ENCODE measurements at places on chromosomes 5 and 9.

DNA sequence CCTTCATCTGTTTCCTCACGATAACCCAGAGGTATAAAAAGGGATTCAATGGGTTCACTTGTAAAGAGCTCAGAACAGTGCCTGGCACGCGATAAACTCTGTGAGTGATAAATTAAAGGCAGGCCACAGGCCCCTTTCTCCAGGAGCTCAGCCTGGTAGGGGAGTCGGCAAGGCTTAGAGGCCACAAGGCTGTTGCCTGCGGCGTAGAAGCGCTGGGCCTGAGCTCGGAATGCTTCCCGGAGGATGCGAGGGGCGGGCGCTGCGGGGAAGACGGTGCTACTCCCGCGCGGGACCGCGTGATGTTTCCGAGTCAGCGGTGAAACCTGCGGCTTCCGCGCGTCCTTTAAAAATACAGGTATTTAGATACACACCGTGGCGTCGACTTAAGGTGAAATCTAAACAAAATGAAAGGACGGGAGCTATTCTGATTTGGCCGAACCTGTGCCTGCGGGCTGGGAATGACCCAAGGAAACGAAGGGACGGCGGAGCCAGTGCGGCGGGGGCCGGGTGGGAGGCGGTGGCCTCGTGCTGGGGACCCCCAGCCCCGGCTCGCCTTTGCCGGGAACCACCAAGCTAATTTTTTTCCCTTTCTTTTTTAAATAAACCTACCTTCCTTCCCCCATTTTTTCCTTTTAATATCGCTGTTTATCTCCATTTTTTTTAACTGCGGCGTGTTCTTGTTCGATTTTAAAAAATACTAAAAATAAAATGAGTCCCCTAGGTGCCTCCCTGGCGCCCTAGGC, 6.2 kb downstream of the NKX2-5 start:
- DNase-seq: no peak

DNA sequence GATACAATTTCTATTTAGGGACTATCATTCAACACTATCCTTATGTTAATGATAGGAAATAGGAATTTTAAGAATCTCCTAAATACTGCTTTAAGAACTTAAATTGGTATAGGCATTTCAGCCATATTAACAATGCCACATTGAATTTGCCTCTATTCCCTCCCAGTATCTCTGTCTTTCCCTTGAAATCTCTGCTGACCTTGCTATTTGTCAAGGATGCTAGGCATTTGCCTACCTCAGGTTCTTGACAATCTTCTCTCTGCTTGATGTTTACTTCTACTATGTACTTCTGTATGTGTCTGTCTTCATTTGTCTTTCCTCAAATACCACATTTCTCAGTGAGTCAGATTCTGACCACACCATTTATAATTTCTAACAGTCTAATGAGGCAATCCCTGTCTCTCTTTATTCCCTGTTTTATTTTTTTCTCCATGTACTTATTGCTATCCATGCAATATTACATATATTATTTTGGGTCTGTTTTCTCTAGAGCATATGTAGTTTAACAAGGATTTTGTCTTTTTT, 1461.4 kb upstream of the CDH9 start:
- no peak for DNase-seq

GRCh38 chr9:105725370-105725769, 31.0 kb downstream of the TMEM38B start:
- no peak for DNase-seq

DNA sequence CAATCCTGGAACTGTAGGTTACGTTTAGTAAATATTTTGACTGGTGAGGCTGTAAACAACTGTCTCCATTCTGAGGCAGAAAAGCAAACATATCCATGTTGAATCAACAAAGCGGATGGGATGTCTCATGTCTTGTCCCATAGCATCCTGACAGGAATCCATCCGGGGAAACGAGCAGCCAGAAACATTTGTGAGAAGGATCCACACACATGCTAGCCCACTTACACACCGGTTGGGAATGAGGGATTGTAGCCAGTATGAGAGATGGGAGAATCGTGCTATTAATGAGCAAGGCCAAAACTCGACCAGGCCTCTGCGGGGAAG, 117.5 kb downstream of the FSTL4 start:
- DNase-seq: no peak

GRCh38 chr5:67802766-67803165, 412.8 kb upstream of the PIK3R1 start:
- DNase-seq: no peak

DNA sequence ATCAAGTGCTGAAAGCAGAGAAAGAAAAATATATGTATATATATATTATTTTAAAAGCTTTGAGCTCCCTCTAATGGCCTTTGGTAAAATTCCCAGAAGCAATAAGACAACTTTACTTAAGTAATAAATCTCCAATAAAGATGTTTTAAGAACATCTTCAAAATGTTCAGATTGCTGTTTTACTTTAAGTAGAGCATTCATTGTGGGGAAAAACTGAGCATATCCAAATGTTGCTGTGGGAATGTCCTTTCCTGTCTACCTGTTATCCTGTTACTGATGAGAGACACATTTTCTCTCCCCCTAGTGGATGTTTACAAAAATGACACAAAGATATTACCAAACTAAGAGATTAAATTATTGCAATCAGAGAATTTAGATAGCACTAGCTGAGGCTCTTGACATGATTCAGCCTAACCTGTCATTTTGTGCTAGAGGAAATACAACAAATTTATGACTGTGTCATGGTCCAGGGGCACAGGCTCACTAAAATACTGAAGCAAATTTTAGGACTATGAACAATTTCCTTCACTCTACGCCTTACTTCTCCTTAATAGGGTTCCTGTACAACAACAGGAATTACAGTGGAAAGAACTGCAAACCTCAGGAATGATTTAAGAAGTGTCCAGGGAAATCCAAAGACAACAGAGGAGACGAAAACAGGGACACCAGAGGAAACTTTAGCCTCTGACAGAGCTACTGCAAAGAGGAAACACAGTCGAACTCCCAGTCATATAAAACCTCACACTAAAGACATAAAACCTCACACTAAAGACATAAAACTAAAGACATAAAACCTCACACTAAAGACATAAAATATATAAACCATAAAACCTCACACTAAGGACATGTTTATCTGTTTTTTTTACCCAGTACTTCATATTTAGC, 24.3 kb upstream of the PRRC1 start:
- peak; percentile 63 for DNase-seq

- no peak for DNase-seq
Observed at GRCh38 chr9:24071091-24071490, 245.1 kb upstream of the ELAVL2 start.

DNA sequence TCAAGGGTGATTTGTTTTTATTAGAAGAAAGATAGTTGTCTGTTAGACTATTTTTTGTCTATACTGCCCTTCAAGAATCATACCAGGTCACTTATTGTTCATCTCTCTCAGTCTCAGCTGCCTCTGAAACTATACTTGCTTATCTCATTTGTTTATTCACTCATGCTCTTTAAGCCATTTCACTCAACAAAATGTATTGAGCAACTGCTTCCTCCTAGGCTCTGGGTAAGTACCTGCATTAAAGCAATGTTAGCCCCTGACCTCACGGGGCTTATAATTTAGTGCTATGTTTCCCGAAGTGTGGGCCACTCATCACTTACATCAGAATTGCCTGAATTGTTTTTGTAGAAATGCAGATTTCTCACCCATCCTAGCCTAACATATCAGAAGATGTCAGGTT, 100.9 kb downstream of the DPYSL3 start:
- DNase-seq: no peak

DNA sequence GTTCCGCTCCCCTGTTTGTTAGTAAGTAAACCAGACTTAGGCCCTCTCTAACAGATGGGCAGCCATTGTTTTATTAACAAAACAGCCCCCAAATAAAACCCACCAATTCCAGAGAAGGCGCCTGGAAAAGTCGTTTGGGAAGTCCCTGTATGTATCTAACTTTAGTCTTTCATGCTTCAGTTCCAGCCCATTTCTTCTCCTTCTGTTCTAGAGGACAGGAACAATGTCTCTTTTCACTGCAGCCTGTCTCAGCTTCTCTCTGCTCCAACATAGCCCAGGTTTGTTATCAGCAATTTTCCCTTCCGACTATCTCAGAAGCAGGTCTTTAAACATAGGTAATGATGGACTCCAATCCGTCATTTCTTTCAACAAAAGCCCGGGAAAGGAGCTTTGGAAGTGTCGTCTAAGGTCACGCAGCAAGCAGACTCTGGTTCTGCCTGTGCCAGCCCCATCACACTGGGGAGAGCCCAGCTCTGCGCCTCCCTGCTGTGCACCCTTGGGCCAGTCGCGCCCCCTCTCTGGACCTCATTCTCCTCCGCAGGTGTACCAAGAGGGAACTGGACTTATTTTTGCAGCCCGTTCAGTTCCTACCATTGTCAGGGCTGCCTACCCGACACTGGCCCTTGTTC, 9.6 kb upstream of the AKNA start:
- no peak for DNase-seq

DNA sequence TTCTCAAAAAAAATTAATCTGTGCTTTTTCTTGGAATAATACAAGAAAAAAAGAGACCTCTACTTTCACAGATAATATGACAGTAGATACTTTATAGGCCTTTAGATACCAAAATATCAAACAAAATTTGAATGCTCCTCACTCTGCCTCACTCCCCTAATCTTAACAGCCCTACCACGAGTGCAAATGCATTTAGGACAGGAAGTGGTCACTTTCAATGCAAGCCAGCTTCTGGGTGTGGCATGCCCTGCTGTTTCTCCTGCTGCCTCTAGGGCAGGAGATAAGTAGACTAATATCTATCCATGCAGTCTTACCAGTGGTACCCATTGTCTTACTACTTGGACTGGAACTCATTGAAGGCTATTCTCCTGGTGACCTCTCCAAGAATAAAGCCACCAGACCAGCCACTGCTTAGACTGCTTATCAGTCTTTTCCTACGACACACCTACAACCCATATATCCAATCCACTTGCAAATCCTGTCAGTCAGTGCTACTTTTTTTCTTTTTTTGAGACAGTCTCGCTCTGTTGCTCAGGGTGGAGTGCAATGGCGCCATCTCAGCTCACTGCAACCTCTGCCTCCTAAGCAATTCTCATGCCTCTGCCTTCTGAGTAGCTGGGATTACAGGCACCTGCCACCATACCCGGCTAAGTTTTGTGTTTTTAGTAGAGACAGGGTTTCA, 23.0 kb downstream of the FRRS1L start:
- no peak for DNase-seq

DNA sequence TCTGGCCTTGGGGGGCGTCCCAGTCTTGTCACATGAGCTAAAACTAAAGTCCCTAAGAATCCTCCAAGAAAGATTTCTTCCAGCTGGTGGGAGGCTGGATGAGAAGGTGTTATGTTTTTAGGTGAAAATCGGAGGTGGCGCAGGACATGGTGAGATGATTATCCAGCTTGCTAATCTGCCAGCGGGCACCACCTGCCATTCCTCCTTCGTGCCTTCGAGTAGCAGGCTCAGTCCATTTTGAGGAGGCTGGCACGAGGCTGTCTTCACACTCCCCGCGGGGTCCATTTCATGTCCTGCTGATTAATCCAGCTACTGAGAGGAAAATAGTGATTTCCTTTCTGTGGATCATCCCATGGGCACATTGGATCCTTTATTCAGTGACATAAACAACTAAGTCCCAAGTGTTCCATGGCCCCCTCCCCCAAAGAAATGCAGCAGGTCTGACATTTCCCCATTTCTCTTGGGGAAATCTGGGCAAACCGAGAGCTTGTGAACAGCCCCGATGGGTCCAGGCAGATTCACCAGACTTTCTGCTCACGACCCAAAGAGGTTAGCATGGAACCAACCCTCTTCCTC, 38.2 kb upstream of the EXOC3 start:
- DNase-seq: no peak

DNA sequence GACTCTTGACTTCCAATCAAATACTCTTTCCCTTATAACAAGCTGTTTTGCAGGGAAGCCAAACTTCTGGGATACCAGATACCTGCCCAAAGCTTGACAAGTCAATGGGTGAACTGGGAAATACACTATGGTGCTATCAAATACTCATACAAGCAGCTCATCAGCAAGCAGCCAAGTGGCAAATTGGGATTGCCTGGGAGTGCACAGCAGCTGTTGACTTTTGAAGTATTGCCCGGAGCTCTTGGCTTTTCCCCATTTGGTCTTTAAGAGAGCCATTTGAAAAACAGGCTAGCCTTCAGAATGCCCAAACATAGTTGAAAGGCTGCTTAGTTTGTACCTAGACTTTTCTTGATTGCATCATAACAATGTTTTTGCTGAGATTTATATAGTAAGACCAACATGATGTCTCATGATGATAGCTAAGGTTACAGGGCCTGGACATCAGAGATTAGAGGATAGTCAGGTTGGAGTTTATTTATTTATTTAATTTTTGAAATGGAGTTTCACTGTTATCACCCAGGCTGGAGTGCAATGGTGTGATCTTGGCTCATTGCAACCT, 210.1 kb upstream of the ZNF608 start:
- no peak for DNase-seq

- peak; percentile 82 for DNase-seq
Observed at GRCh38 chr9:131799177-131799823, 59.4 kb upstream of the RAPGEF1 start.

DNA sequence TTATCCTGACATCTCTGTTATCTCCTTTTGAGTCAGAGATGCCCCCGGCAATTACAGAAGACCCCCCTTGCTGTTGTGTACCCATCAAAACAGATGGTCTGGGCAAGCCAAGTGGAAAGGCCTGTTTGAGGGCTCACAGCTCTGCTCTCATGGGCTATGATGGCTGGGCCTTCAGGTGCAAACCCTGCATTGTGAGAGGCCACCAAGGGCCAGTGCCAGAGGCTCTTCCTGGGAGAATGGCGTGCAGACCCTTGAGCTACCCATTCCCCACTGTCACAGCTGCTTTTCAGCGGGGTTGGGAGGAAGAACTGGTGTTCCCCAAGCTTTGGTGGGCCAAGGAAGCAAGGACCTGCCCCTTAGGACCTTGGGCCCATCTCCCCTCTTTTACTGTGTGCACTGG, 174.7 kb upstream of the PPP1R26 start:
- no peak for DNase-seq

DNA sequence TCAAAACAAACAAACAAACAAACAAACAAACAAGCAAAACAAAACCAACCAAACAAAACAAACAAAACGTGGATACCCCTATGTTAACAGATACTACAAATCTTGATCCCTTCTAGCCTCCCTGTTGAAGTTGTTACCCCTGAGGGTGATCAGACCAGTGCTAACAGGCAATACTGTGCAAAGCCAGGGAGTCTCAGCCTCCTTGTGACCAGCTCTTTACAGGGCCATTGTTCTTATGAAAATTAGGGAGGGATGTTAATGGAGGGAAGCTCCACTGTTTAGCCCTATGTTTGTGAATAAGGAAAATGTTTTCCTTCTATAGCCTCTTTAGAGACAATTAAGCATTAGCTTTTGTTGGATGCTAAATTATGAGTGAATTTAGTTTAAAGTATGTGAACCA, 1072.1 kb upstream of the WWC1 start:
- no peak for DNase-seq

DNA sequence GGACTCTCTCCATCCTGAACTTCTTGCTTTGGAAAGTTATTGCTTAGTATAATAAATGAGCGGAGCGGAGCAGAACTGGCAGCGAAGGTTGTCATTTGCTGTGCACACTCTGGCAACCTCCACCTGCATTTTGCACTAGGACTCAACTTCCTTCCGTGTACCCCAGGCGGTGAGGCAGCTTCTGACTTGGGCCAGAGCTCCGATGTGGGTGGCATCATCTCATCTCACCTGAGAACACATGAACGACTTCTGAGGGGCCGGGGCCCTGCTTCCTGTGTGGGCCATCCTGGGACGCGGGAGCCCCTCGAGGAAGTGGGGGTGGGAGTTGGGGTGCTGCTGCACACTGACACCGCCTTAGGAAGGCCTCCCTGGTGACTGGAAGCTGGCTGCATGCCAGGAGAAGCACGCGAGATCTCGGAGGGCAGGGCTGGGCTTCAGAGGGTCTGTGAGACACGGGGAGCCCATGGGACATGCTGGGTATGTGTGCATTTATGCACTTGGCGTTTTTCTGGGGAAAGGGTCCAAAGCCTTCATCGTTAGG, 56.5 kb upstream of the COL5A1 start:
- DNase-seq: no peak

GRCh38 chr5:98902733-98903132, 26.1 kb downstream of the CHD1 start:
- no peak for DNase-seq

All from T47D (cell line).